ENCODE measurements at places on chromosomes 4 and X.

DNA sequence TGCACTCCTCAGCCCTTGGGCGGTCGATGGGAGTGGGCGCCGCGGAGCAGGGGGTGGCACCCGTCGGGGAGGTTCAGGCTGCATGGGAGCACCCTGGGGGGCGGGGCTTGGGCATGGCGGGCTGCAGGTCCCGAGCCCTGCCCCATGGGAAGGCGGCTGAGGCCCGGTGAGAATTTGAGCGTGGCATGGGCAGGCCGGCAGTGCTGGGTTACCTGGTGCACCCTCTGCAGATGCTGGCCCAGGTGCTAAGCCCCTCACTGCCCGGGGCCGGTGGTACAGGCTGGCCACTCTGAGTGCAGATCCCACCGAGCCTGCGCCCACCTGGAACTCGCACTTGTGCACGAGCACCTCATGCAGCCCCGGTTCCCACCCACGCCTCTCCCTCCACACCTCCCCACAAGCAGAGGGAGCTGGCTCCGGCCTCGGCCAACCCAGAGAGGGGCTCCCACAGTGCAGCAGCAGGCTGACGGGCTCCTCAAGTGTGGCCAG lies 556.3 kb downstream of the GALNTL6 start:
- DNase-seq = no peak

- no peak for DNase-seq
These were observed 46.9 kb downstream of the SEPTIN11 start for GRCh38 chr4:76996445-76996844.

GRCh38 chrX:6026980-6027379 lies 201.7 kb downstream of the NLGN4X start:
- DNase-seq = no peak

DNA sequence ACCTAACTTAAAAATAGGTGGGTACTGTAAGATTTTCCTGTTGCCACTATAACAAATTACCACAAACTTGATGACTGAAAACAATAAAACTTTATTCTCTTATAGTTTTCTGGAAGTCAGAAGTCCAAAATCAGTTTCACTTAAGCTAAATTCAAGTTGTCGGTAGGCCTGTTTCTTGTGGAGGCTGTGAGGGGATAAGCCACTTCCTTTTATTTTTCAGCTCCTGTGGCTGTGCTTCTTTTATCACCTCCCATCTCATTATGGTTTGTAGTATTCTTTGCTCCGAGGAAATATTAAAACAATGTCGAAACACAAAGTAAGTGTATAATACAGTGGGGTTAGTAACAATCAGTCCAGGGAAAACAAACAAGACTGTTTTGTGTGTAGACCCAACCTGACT lies 610.5 kb upstream of the TECRL start:
- no peak for DNase-seq

DNA sequence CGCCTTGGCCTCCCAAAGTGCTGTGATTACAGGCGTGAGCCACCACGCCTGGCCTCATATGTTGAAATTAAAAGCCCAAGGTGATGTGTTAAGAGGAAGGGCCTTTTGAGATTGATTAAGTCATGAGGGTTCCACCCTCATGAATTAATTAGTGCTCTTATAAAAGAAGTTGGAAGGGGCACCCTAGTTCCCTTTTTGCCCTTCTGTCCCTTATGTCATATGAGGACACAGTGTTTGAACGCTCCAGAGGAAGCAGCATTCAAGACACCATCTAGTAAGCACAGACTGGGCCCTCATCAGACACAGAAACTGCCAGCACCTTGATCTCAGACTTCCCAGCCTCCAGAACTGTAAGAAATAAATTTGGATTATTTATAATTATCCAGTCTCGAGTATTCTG lies 5.1 kb upstream of the APLN start:
- no peak for DNase-seq

- peak; percentile 73 for DNase-seq
These were observed 3.0 kb upstream of the CITED1 start for GRCh38 chrX:72308566-72309296.

DNA sequence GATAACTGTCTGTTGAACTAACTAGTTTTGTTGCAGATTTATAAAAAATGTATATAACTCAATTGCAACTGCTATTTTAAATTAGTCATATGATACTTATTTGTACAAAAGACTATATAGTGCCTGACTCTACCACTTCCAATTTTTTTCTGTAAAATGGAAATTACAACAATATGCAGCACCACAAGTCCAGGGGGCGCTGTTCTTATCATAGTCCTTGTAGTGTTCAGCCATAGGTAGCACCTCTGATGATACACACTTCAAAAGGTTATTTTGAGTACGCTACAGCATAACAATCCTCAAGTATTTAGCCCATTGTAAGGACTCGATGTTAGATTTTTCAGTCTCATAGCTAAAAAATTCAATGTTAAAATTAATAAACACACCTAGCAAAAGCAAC lies 174.9 kb downstream of the CORIN start:
- DNase-seq = no peak

GRCh38 chr4:46886711-46887110 lies 22.3 kb downstream of the COX7B2 start:
- DNase-seq = peak; percentile 5

DNA sequence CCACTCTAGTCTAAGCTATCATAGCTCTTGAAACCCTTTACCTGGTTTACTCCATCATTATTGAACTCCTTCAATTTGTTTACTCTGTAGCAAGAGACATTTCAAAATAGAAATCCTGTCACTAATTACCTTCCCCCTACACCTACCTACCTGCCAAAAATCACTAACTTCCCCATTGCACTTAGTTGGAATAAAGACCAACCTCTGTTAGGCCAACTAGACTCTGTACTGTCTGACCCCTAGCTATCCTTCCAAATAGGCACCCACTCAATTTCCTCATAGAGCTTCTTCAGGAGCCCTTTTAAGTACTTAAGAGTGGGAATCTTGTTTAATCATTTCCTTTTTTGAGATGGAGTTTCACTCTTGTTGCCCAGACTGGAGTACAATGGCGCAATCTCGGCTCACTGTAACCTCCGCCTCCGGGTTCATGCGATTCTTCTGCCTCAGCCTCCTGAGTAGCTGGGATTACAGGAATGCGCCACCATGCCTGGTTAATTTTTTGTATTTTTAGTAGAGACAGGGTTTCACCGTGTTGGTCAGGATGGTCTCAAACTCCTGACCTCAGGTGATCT lies 8.9 kb upstream of the CDKL2 start:
- no peak for DNase-seq

DNA sequence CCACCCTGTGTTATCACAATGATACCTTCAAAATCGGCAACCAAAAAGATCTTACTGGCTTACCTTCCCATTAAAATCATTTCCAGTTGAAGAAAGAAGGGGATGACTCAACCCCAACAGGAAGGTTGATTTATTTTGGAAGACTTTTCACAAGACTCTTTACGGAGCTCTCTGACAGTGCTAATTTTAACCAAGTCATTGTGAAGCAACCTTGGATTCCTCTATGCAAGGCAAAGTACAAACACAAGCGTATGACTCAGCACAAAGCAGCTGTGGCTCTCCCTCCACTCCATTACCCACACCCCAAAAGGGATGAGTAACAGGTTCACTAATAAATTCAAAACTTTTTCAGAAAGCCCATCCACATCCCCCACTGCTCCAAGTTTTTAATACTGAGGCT lies 213.8 kb upstream of the FGF13 start:
- peak; percentile 47 for DNase-seq

DNA sequence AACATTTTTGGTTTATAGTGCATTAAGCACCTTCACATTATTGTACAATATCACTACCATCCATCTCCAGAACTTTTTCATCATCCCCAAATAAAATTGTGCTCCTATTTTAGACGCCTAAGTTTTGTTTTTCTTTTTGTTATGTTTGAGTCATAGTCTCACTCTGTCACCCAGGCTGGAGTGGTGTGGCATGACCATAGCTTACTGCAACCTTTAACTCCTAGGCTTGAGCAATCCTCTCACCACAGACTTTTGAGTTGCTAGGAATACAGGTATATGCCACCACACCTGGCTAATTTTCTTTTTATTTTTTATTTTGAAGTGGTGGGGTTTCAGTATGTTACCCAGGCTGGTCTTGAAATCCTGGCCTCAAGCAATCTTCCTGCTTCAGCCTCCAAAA lies 33.9 kb downstream of the PRSS12 start:
- DNase-seq = no peak

GRCh38 chr4:30769093-30769492 lies 48.9 kb downstream of the PCDH7 start:
- no peak for DNase-seq

- DNase-seq = no peak
These were observed 88.3 kb upstream of the CITED1 start for GRCh38 chrX:72393836-72394517.

GRCh38 chrX:13159886-13160285 lies 115.5 kb upstream of the FAM9C start:
- no peak for DNase-seq

GRCh38 chr4:102386966-102387365 lies 41.7 kb upstream of the SLC39A8 start:
- no peak for DNase-seq

- peak; percentile 14 for DNase-seq
These were observed 17.5 kb downstream of the PRSS12 start for GRCh38 chr4:118335324-118335723.

DNA sequence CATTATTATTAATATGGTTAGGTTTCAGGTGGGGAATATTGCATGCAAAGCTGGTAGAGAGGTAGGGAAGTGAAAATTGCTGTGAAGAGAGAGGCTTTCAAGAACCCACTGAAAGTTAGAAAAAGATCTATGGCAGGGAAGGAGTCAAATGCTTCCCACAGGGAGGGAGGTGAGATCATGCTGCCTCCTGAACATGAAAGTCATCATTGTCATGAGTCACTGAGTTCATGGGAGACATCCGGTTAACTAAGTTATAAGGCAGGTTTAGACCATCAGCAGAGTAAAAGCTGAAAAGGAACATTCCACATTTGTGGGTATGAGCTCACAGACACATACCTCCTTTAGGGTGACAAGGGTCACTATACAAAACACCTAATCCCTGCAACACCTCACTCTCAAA lies 16.2 kb downstream of the GATB start:
- DNase-seq = peak; percentile 82

DNA sequence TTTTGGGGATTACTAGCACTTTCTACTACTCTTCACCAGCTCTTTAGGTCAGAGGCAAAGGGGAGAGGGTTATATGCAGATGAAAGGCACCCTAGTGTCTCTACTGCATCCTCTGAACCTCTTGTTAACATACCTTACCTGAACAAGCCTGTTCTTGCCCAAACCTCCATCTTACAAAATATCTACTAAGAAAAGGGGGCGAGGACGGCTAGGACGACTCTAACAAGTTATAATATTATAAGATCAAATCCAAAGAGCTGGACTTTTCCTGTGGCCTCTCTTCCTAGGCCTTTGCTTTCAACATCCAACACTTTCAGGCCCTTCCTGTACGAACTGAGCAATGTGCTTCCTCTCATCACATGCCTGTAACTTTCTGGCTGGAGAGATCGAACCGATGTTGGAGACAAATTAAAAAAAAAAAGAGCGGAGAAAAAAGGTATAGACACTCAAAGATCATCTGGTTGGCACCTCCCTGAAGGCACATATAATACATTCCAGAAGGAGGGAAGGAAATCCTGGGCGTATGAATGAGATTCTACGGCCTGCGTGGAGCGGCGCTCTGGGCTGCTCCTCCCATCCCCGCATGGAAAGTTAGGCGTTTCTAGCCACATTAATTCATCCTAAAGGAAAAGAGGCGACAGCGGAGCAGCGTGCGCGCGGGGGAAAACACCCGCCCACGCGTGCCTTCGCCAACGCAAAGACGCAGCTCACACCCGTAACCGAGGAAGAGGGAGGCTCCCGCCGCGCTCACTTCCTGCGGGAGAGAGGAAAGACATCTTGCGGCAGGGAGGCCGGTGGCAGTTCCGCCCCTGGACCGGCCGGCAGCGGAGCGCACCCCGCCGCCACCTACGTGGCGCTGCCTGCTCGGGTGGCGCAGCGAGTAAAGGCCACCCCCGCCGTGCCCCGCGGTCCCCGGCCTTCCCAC lies 808 bp downstream of the PRDM5 start:
- peak; percentile 75 for DNase-seq

GRCh38 chr4:112266823-112267222 lies 18.9 kb downstream of the TIFA start:
- DNase-seq = no peak

GRCh38 chr4:77501240-77501639 lies 104.4 kb upstream of the CXCL13 start:
- DNase-seq = no peak

DNA sequence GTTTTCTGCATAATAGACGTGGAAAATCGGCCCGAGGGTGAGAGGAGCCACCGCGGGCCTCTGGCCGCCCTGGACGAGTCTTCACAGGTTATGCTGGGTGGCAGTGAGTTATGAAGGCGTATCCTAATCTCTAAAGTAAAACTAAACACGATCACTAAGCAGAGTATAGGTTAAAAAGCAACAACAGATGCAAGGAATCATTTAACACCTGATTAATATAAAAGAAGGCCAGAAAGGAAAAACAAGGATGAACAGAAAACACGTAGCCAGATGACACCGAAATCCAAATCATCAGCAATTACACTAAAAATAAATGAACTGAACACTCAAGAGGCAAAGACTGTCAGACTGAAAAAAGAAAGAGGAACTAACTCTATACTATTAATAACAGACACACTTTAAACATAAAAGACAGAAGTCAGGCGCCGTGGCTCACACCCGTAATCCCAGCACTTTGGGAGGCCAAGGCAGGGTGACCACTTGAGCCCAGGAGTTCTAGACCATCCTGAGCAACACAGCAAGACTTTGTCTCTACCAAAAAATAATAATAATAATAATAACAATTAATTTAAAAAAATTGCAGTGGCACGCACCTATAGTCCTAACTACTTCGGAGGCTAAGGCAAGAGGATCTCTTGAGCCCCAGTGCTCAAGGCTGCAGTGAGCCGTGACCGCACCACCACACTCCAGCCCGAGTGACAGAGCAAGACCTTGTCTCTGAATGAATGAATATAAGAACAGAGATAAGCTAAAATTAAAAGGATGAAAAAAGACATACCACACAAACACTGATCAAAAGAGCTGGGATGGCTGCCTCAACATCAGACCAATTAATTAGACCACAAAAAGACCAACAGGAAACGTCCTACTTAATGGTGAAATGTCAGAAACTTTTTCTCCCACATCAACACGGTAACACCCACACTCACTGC lies 30.0 kb downstream of the CTBP1 start:
- no peak for DNase-seq

- DNase-seq = peak; percentile 5
These were observed 324.6 kb upstream of the MAGEB2 start for GRCh38 chrX:29890646-29891200.

DNA sequence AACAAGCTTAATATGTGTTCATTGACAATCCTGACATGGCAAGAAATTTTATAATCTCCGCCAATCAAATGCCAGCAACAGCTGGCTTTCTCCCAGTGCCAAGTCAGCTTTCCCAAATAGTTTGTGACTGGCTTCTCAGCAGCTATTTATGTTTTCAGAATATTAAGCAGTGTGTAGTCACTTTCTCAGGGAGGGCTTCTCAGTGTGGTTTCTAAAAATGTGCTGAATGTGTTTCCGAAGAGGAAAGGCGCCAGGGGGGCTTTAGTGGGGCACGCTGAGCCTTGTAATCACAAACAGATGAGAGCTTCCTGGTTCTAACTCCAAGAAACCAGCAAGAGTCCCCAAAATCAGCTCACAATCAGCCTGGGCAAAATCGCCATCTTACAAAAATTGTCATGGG lies 258.7 kb upstream of the CPEB2 start:
- DNase-seq = no peak

Data from AG08396 (cell line).